ENCODE measurements at places on chromosomes 12 and 14. TPM values are rescaled to one million over a fixed set of nuclear protein-coding genes. Genes with fewer than 3 reads are reported as not detected.

- no peak for DNase-seq
Observed at GRCh38 chr12:71195338-71195896, 37.6 kb upstream of the TSPAN8 start.

Gene SLC15A4
- 14.4 TPM for total RNA-seq

Gene TSPAN9
- total RNA-seq = 7.1 TPM

DNA sequence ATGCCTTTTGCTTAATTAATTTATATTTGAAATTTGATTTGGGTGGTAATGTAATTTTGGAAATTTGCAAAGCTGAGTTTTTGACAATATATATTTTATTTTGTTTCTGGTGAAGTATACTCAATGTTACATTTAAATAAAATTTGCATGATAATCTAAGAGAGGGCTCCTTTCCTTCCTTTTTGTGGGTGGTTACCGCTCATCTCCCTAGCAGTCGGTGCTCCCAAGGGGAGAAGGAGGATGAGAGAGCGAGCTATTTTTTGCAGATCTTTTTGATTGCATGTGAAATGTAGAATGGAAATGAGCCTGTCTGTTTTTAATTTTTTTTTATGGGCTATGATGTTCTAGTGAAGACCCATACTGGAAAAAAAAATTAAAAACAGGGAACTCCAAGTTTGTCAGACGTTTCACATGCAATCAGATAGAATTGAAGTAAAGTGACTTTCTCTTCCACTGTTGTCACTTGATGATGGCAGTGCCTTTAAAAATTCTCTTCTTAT is 39.8 kb downstream of the MSRB3 start:
- no peak for DNase-seq

Gene CCDC177
- not detected for total RNA-seq

DNA sequence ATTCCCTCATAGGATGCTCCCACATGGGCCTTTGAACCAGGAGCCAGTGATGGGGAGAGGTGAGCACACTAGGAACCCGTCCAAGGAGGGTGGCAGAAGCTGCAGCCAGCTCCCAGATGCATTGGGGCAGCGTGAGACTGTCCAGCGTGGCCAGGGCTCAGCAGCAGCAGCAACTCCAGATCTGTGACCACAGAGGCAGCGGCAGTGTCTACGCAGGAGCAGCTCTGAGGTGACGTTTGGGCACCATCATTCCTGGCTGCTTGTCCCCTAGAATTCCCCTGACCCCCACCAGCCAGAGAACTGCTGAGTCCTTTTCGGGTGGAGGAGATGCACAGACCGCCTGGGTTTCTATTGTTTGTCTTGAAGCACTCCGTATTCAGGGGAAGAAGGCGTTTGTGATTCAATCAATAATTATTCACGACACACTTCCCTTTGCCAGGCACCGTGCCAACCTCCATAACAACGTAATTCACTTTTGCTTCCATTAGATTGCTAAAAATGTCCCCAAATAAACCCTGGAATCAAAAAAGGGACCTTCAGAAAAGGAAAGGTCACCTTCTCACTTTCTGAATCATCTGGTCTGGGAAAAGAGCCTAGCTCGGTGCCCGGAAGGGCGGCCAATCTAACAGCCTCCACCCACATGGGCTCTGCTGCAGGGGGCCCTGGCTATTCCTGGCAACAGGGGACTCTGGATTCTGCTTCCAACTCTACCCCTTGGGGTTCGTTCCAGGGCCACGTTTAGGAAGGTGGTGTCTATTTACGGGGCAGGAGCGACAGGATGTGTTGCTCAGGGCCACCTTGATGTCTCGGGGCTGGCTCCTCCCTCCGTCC is 11.4 kb upstream of the BDKRB2 start:
- DNase-seq = no peak

DNA sequence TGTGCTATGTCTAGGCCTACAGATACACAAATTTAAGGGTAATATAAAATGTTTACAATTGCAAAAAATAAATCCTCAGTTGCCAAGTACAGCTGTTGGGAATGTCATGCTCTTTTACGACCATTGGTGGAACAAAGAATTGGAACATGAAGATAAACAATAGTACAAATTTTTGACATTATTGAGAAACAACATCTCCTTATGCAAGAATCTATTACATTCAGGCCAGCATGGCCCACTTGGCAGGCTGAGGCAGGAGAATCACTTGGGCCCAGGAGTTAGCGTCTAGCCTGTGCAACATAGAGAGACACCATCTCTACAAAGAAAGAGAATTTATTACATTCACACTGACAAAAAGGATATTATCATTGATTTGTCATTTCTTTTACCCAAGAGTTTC is 135.9 kb upstream of the NTF3 start:
- DNase-seq = no peak

DNA sequence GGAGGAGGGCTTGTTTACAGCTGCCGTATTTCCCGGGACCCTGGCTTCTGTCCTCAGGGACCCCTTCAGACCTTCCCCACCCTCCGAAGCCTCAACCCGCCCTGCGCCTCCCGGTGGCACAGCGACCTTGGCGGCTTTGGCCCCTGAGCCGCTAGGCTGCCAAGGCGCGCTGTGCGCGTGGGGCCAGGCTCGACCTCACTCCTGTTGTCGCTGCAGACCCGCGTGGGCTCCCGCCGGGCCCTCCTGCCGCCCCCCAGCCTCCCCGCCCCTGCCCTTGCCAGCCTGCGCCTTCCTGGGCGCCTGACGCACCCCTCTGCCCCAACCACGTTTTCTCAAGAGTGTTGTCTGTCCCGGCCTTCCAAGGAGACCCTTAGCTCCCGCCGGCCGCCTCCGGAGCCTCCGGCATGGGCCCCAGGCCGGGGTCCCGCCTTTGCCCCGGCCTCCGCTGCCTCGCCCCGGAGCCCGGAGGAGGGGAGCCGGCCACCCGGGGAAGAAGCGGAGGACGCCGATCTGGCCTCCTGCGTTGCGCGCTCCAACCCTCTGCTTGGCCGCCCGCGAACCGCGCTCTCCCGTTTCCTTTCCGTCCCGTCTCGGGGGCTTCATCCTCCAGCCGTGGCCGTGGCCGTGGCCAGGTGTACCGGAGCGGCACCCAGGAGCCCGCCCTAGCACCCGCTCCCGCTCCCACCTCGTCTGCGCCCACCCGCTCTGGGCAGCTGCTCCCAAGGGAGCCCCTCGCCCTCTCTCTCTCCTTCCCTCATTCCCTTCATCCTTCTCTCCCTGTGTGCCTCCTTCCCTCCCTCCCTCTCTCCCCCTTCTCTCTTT is 19.9 kb downstream of the PPP2R5C start:
- DNase-seq = no peak
